Stimulated activated CD8-positive, alpha-beta memory T cell treated with anti-CD3 and anti-CD28 coated beads, Interleukin-2, amount 100 ng/mL, for 1 hour (primary cell): ENCODE measurements at places on chromosomes 4 and X.

GRCh38 chr4:38787693-38788092 lies 4.9 kb upstream of the TLR10 start:
- DNase-seq: no peak

- no peak for DNase-seq
Observed at GRCh38 chrX:15430584-15430983, 46.4 kb upstream of the VEGFD start.

DNA sequence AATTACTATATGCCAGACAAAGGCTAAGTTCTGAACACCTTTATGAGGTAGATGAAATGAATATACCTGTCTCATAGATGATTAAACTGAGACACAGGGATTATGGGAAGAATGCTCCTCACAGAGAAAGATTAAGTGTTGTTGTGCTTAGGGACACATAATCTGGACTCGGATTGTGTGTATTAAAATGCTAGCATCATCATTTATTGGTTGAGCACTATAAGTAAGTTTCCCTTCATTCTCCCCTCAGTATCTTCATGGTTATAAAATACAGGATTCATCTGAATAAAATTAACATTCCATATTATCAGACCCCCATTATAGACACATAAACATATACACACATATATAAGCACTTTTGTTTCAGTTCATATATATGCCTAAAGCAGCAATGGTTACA lies 463.5 kb downstream of the PPP4R3C start:
- no peak for DNase-seq

DNA sequence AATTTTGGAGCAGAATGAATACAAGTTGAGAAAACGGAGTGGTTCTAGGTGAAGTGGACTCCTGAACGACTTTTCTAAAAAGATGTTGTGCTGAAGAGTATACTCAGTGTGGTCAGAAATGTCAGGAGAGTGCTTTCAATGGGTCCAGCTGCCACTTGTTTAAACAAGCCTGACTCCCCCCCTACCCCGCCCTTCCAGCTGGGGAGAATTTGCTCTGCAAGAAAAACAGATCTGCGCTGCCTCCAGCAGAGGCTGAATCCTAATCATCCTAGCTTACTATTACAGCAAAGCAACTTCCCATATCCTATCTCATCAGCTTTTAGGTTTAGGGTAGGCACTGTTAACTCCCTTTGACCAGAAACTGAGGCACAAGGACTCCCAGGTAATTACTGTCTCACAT lies 1.9 kb downstream of the MAP3K15 start:
- no peak for DNase-seq

- no peak for DNase-seq
Observed at GRCh38 chrX:76155786-76156185, 17.1 kb upstream of the PBDC1 start.

- DNase-seq: no peak
Observed at GRCh38 chr4:25190407-25190806, 30.2 kb upstream of the SEPSECS start.

DNA sequence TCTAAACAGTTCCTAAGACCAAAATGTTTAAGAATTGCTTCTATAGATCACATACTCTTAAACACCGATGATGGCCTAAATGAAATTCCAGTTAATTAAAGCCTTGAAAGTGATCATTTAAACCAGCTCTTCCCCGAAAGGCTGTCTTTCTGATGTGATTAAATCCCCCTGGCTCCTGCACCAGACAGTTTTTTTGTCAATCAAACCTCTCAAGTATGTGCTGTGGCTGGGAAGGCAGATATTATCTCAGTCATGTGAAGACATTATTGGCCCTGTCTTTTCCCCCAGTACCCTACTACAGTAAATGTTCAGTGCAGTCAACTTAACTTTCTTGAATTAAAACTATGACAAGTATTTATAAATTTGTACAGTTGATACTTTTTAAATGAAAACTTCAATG lies 121.0 kb upstream of the MYOZ2 start:
- no peak for DNase-seq

DNA sequence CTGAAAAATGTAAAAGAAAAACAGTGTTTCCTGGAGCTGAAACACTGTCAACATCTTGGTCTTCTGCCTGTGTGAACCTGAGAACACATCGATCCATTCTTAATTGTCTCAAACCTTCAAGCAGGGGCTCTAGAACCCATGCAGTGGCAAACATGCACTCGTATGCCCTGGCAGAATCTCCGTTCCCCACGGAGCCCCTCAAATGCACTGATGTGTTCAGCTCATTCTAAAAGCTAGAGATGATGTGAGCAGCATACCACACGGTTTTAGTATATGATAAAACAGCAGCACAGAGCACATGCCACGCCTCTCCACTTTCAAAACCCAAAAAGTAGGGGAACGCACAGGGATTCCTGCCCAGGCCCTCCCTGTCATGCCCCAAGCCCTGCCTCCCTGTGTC lies 44.9 kb downstream of the ZFYVE28 start:
- no peak for DNase-seq

DNA sequence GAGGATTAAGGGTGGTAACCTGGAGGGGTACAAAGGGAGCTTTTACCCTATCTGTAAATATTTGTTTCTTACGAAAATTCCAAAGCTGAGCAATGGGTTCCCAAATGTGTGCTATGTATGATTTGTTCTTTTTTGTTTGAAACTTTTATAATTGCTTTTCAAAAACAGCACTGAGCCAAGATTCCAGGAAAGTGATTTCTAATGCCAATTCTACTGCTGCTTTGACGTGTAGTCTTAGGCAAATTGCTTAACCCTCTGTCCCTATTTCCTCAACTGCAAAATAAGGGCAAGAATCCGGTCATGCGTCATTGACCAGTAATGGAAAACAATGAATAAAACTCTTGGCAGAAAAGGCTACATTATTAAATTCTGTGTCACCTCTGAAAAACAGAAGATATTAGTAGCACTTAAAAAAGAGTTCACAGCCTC lies 454.7 kb downstream of the IL15 start:
- DNase-seq: no peak

DNA sequence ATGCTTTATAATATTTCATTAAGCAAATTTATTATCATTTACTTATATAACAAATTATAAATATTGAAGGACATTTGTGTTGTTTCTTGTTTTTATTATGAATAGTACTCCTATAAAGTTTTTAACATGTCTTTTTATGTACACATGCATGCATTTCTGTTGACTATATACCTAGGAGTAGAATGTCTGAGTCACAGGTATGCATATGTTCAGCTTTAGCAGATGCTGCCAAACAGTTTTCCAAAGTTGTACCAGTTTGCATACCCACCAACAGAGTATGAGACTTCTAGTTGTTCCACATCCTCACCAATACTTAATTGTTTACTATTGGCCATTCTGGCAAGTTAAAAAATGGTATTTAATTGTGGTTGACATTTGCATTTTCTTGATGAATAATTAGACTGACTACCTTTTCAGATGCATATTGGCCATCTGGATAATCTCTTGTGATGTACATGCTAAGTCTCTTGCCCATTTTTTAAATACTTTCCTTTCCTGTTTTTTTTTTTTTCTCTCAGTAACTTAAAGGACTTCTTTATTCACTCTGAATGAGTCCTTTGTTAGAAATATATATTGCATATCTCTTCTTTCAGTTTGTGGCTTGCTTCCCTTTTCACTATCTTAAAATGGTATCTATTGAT lies 132.2 kb upstream of the TRIM2 start:
- no peak for DNase-seq

- no peak for DNase-seq
Observed at GRCh38 chr4:85836588-85837438, 361.9 kb downstream of the ARHGAP24 start.
